Dermis blood vessel endothelial cell (primary cell): ENCODE measurements at places on chromosomes 2 and 18. TPM values are rescaled to one million over a fixed set of nuclear protein-coding genes. Genes with fewer than 3 reads are reported as not detected.
A peak's percentile ranks its signal among the peaks of the same experiment; 100 is the strongest.

GRCh38 chr2:211793690-211794089, 744.9 kb downstream of the ERBB4 start:
- no peak for DNase-seq

DNA sequence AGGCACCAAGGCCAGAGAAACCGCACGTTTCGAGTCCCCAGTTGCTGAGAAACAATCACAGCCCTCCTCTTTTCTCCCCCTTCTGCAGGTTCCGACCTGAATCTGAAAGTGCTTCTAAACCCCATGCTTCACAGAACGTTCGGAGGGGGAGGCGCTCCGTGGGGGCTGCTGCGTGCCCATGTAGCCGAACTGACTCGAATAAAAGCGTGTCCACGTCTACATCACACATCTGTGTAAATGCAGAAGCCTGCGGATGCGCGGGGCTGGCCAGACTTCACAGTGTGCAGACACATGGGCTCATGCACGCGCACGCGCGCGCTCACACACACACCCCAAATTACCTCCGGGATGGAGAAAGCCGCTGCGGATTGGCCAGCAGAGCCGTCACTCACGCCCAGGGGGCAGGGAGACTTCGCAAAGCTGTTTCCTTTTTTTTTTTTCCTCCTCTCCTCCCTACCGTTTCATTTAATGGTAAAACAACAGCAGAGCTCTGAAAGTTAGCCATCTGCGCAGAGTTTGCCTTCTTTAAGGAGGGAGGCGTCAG, 2.3 kb downstream of the ZNF516 start:
- peak; percentile 99 for DNase-seq

- no peak for DNase-seq
Measured at GRCh38 chr2:205527801-205528200, 154.5 kb upstream of the NRP2 start.

GRCh38 chr2:80111185-80111584, 193.4 kb downstream of the LRRTM1 start:
- DNase-seq: no peak

- peak; percentile 69 for DNase-seq
Measured at GRCh38 chr18:2978661-2979106, 34.3 kb downstream of the LPIN2 start.

DNA sequence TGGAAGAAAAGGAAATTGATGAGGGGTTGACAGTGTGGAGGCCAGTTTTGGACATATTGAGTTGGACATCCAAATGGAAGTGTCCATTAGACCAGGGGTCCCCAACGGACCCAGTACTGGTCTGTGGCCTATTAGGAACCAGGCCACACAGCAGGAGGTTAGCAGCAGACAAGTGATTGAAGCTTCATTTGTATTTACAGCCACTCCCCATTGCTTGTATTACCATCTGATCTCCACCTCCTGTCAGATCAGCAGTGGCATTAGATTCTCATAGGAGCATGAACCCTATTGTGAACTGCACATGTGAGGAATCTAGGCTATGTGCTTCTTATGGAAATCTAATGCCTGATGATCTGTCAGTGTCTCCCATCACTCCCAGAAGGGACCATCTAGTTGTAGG, 99.1 kb downstream of the MTX2 start:
- DNase-seq: no peak

DNA sequence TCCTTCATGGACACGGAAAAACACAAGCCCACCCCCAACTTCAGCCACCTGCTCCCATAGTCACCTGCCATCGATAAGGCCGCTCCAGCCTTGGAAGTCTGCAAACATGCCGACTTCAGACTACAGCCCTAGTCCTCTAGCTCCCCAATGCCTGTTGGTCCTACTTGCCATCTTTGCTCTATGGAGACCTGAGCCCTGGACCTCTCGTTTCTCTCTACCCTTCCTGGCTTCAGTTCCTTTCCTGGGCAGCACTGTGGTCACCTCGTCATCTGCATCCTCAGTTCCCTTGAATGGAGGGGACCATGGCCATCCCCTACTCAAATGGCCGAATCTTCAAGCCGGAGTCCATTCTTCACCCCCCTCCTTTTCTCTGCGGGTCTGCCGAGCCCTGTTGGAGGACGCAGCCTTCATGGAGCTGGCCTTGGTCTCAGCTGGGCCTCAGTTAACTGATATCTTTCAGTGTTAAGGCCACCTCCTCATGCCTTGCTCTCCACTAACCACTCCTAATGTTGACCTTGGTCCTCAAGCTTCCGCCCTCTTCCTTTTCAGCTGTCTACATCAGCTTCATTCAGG, 47.7 kb upstream of the GBX2 start:
- no peak for DNase-seq

DNA sequence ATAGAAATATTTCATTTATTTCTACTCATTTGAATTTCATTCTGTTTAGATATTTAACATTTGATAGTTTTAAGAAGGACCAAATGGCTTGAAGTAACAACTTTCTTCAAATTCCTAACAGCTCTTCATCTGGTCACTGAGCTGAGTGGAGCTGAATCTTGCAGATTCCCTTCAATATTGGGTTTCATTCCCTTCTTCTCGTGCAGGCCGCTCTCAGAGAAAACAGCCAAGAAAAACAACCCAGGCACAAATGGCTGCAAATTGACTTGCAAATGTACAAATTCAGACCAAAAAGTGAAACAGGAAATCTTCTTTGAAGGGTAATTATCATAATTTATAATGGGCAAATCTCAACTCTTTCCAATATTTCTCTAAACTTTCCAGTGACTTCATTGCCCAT, 30.3 kb upstream of the GCG start:
- DNase-seq: no peak

DNA sequence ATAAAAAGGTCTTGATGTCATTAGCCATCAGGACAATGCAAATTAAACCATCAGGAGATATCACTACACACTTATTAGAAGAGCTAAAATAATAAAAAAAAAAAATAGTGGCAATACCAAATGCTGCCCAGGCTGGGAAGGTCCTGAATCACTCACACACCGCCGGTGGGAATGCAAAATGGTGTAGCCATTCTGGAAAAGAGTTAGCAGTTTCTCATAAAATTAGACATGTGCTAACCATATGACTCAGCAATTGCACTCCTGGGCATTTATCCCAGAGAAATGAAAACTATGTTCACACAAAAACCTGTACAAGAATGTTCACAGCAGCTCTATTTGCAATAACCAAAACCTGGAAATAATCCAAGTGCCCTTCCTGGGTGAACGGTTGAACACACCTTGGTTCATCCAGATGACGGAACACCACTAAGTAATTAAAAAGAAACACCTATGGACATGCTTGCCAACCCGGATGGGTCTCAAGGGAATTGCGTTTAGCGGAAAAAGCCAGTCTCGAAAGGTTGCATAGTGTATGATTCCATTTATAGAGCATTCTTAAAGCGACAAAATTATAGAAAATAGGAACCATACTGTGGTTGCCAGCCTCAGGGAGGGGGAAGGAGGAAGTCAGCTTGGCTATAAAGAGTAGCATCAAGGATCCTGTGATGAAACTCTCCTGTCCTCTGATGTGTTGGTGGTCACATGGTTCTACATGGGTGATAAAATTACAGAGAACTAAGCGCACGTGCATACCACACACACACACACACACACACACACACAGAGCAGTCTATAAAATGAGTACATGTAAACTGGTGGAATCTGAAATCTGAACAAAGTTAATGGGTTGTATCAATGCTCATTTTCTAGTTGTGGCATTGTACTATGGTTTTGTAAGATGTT, 4.6 kb downstream of the MBP start:
- DNase-seq: peak; percentile 20

DNA sequence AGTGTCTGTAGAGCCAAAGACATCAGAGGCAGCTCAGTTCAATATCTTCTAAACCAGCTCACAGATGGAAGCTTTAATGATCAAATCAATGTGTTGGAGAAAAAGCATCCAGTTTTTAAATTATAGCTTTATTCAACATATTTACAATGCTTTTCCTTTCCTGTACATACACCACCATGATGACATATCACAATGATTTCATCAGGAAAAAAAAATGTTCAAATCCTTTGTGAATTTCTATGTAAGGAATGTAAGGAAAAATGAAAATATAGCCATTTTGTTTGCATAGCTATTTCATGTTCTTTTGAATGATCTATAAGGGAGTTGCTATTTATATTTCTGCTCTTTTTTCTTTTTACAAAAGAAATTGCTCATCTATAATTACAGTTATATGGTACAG, 134.7 kb upstream of the CDH20 start:
- no peak for DNase-seq

GRCh38 chr2:31193806-31194205, 23.5 kb downstream of the CAPN14 start:
- DNase-seq: no peak

DNA sequence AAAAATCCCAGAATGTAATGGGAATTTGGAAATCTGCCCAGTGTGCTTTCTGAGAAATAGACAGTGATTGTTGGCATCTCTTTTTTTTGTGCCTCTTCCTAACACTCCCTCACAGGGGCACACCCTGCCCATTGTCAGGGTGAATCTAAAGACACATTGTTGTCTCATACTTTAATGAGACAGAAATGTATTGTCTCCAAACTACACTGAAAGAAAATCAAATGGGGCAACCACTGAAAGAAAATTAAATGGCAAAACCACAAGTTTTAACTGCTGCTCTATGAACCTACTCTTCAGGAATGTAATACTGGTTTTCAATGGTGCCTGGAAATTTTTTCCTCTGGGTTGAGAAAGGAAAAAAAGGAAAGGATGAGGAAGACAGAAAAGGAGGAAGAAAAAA, 43.2 kb upstream of the GLS start:
- no peak for DNase-seq

GRCh38 chr2:66017763-66018162, 417.2 kb upstream of the MEIS1 start:
- DNase-seq: no peak

- DNase-seq: peak; percentile 70
Measured at GRCh38 chr2:171531291-171531690, 9.0 kb downstream of the CYBRD1 start.

GRCh38 chr2:148614014-148614321, 30.6 kb upstream of the EPC2 start:
- DNase-seq: no peak

- no peak for DNase-seq
Measured at GRCh38 chr2:176891857-176892256, 320.7 kb upstream of the HNRNPA3 start.

The G6PC2 gene
- not detected in 2 replicates for total RNA-seq

The FAM237A gene
- not detected in 2 replicates for total RNA-seq

The CD28 gene
- under 0.01 and 0.05 TPM in 2 replicates for total RNA-seq

The ASB1 gene
- 8.5 and 24.3 TPM in 2 replicates for total RNA-seq

The VAMP8 gene
- total RNA-seq: 6.8 and 7.5 TPM in 2 replicates

The SOWAHC gene
- 11.1 and 14.3 TPM in 2 replicates for total RNA-seq

The ZFP36L2 gene
- 13.1 and 30.7 TPM in 2 replicates for total RNA-seq

The C1QL2 gene
- total RNA-seq: not detected in 2 replicates

The DSEL gene
- 9.2 and 10.6 TPM in 2 replicates for total RNA-seq

The MROH2A gene
- not detected in 2 replicates for total RNA-seq

The ERICH2 gene
- total RNA-seq: not detected in 2 replicates

The HTR2B gene
- 4.4 and 4.8 TPM in 2 replicates for total RNA-seq

The SLC19A3 gene
- total RNA-seq: 0.14 TPM in 1 of 2 replicates, not detected in the other
